Activated CD4-positive, alpha-beta T cell treated with anti-CD3 and anti-CD28 coated beads, Interleukin-2, amount 10 ng/mL, durations not matched to agents 7 days and 5 days (primary cell): ENCODE measurements at places on chromosomes 1 and 21. TPM values are rescaled to one million over a fixed set of nuclear protein-coding genes. Genes with fewer than 3 reads are reported as not detected.

Gene FMO4
- total RNA-seq: 1.7 TPM

GRCh38 chr1:244952280-244952933 is 88.1 kb upstream of the HNRNPU start:
- H3K4me1 ChIP-seq: no peaks in the 10 kb centered on the region
- no peaks in the 10 kb centered on the region for H3K36me3 ChIP-seq
- H3K27ac ChIP-seq: no peak overlapping the region
- DNase-seq: no peak

Gene TRIM67
- total RNA-seq: not detected

- no peaks in the 10 kb centered on the region for H3K4me1 ChIP-seq
- no peak for DNase-seq
- H3K4me3 ChIP-seq: no peak overlapping the region
- H3K27me3 ChIP-seq: no peaks in the 10 kb centered on the region
- H3K27ac ChIP-seq: no peak overlapping the region
Measured at GRCh38 chr21:34792504-34793089, 123.8 kb downstream of the CLIC6 start.

DNA sequence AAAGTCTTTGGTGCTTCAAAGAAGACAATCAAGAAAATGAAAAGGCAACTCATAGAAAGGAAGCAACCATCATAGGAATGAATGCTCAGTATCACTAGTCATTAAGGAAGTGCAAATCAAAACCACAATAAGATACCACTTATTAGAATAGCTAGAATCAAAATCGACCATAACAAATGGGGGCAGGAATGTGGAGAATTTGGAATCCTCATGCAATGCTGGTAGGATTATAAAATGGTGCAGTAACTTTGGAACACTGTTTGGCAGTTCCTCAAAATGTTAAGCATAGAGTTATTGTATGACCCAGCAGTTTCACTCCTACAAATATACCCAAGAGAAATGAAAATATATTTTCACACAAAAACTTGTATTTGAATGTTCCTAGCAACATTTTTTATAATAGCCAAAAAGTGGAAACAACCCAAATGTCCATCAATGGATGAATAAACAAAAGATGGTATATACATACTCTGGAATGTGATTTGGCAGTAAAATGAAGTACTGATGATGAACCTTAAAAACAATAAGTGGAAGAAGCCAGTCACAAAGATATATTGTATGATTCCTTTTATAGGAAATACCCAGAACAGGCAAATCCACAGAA is 105.6 kb downstream of the MIS18A start:
- H3K4me1 ChIP-seq: no peaks in the 10 kb centered on the region
- no peak overlapping the region for H3K27ac ChIP-seq
- H3K4me3 ChIP-seq: no peak overlapping the region

DNA sequence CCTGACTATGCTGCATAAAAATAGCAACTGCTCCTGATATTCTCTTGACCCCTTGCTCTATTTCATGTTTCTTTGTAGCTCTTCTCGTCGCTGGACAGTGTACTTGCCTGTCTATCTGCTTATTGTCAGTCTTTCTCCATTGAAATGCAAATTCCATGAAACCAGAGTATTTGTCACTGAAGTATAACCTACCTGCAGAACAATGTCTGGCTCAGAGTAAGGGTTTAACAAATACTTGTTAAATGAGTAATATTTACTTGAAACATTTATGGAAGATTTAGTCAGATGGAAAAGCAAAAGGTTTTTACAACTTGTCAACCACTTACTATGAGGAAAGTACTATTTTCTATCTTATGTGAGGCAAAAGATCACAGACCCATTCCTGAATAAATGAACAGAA is 19.9 kb upstream of the ERICH3 start:
- DNase-seq: no peak
- no peaks in the 10 kb centered on the region for H3K36me3 ChIP-seq
- H3K4me3 ChIP-seq: no peak overlapping the region
- no peaks in the 10 kb centered on the region for H3K4me1 ChIP-seq

Gene FCGR2B
- total RNA-seq: not detected

- no peaks in the 10 kb centered on the region for H3K36me3 ChIP-seq
- no peak overlapping the region for H3K4me3 ChIP-seq
Measured at GRCh38 chr1:37725851-37726613, 33.7 kb downstream of the CDCA8 start.

- no peaks in the 10 kb centered on the region for H3K27me3 ChIP-seq
- H3K4me3 ChIP-seq: no peak overlapping the region
- H3K36me3 ChIP-seq: peaks cover 10% of the 10 kb centered on the region
- peaks cover 15% of the 10 kb centered on the region for H3K4me1 ChIP-seq
- no peak for DNase-seq
- no peak overlapping the region for H3K27ac ChIP-seq
Measured at GRCh38 chr1:150429805-150430204, 57.4 kb upstream of the TARS2 start.

DNA sequence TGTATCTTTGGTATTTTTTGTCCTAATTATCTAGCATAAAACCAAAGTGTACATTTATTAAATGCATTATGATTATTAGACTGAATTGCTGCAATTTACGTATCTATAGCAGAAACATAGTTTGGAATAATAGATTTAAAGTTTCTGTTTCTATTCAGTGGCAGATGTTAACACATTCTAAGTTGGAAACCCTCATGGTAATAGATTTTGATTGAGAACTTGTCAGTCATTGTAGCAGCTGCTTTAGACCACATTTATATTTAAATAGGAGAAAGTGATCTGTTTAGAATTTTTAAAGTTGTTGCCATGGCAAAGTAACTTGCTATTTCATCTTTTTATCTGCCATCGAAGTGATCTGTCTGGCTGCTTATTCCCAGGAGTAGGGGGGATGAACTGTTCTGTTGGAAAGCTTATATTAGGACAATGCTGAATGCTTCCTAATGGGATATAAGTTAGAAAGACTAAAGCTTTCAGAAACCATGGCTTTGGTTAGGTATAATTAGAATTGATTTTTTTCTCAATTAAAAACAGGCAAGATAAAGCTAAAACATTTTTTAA is 61.6 kb downstream of the HS2ST1 start:
- no peaks in the 10 kb centered on the region for H3K4me1 ChIP-seq
- H3K27me3 ChIP-seq: no peaks in the 10 kb centered on the region
- no peak for DNase-seq
- H3K27ac ChIP-seq: no peak overlapping the region

DNA sequence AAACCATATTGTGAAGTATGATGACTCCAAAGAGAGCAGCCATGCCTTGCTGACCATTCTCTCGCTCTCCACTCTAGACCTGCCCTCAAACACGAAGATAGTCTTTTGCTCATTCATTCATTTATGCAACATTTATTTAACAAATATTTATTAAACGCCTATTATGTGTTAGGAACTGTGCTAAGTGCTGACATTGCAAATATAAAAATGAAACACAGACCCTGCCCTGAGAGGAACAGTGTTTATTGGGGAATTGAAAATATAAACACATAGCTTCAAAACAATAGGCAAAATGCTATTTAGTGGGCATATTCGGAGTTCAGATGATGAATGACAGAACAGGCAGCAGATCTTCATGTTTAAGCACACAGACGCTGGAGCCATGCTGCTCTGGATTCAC is 213.6 kb downstream of the NUF2 start:
- H3K36me3 ChIP-seq: no peaks in the 10 kb centered on the region
- no peak overlapping the region for H3K27ac ChIP-seq
- no peak overlapping the region for H3K4me3 ChIP-seq
- no peaks in the 10 kb centered on the region for H3K27me3 ChIP-seq
- DNase-seq: no peak
- H3K4me1 ChIP-seq: no peaks in the 10 kb centered on the region

- DNase-seq: no peak
- H3K27ac ChIP-seq: peak overlapping the region; percentile 20
- H3K4me3 ChIP-seq: no peak overlapping the region
- H3K36me3 ChIP-seq: no peaks in the 10 kb centered on the region
Measured at GRCh38 chr1:236089046-236089773, 24.3 kb upstream of the NID1 start.

Gene IFI44L
- 374 TPM for total RNA-seq

DNA sequence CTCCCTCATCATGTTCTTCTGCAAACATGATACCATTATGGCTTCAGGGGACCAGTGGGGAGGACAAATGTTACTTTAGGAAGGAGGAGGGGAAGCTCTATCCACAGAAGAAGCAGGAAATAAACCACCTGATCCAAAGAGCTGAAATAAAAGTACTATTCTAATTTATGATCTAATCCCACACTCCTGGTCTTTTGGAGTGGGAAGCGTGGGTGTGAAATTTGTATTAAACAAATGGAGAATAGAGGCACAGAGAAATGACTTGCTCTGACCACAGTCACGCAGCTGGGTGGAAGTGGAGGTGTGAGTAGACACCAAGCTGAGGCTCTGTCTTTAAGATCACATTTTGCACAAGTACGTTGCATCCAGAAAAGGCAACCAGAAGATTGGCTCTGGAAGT is 14.5 kb upstream of the STUM start:
- no peak overlapping the region for H3K27ac ChIP-seq
- H3K27me3 ChIP-seq: peaks cover 6% of the 10 kb centered on the region

DNA sequence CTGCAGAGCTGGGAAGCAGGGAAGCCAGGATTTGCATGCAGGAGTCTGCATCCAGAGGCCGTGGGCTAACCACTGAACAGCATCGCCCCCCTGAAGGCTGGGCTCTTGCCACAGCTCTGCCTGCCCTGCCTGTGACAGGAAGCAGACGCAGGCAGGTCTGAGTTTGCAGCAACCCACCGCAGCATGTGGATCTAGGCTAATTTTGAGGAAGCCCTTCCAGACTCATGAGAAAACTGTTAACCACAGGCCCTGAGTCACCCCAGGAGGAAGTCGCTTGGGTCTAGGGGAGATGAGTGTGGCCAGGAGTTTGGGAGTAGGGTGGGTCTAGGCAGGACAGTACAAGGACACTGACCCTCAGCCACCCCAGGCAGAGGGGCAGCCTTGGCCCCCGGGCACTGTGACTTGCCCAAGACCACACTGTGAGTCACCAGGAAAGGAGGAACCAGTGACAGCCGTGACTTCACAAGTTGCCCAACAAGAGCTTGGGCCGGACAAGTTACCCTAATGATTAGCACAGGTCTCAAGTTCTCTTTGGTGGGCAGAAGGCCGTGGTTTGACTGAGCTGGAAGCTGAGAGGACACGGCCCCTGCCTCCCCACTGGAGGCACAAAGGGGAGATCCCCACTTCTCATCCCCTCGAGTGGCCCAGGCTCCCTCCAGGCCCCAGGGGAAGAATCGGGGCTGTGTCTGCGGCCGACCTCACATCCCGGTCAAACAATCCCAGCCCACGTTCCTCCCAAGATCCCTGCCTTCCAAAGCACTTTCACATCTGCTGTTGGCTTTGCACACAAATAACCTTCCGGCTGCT is 826 bp downstream of the LAPTM5 start:
- DNase-seq: peak; percentile 76
- peaks cover 77% of the 10 kb centered on the region for H3K4me1 ChIP-seq
- H3K36me3 ChIP-seq: peaks cover 49% of the 10 kb centered on the region
- no peaks in the 10 kb centered on the region for H3K27me3 ChIP-seq

- H3K27me3 ChIP-seq: peaks cover 4% of the 10 kb centered on the region
- no peaks in the 10 kb centered on the region for H3K4me1 ChIP-seq
- H3K27ac ChIP-seq: no peak overlapping the region
- DNase-seq: no peak
- no peak overlapping the region for H3K4me3 ChIP-seq
- H3K36me3 ChIP-seq: no peaks in the 10 kb centered on the region
Measured at GRCh38 chr1:42618866-42619265, 39.4 kb upstream of the PPIH start.

DNA sequence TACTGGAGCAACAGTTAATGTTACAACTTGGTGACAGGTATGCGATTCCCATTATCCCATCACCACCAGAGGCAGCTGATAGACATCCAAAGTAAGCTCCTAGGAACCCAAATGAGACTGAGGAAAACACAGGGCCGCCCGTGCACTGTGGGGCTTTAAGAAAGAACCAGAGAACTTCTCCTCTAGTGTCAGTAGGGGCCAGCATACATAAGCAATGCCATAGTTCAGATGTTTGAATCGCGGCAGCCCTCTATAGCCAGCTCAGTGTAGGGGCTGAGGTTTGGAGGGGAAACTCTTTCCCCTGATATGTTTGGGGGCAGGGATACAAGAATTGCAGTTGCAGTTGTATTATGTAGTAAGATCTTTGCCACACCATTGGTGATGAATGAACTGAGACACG is 593.3 kb upstream of the NCAM2 start:
- H3K27ac ChIP-seq: no peak overlapping the region
- DNase-seq: no peak
- no peak overlapping the region for H3K4me3 ChIP-seq
- H3K27me3 ChIP-seq: no peaks in the 10 kb centered on the region
- H3K36me3 ChIP-seq: no peaks in the 10 kb centered on the region
- H3K4me1 ChIP-seq: no peaks in the 10 kb centered on the region

DNA sequence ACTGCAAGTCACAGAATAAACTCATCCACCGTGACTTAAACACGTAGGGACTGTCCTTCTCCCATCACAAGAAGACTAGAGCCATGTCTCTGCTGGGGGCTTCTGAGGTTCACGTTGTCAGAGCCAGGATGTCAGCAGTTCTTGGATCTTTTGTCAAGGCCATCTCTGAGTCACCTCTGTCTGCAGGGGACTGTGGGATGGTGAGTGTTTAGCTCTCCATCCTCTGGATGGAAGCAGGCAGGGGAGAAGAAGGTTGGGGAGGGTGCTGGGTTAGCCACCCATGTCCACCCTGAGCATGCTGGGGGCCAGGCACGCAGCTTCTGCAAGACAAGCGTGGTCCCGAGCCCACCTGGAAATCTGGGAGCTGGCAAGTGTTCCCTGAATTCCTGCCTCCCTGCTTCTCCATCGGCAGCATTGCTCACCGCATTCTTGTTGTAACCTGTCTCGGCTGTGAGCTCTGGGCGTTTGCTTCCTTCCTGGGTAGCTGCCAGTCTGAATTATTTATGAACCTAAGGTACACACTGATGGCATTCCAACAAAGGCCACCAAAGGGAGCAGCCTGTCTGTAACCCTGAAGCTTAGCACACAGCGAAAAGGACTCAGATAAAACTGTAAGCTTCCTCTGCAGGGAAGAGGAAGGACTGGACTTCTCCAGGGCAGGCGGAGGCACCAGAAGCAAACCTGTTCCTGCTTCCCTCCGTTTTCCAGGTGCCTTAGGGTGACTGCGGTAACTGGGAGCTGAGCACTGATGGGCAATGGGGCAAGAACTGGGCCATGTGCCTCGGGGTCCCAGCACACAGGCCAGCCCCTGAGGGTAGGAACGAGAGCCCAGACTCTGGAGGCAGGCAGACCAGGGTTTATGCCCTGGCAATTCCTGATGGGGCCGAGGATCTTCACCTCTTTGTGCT is 88.6 kb downstream of the RIPK4 start:
- DNase-seq: no peak
- peaks cover 8% of the 10 kb centered on the region for H3K27me3 ChIP-seq
- no peaks in the 10 kb centered on the region for H3K4me1 ChIP-seq
- H3K27ac ChIP-seq: no peak overlapping the region
- H3K36me3 ChIP-seq: no peaks in the 10 kb centered on the region

Gene QSOX1
- 18.5 TPM for total RNA-seq

DNA sequence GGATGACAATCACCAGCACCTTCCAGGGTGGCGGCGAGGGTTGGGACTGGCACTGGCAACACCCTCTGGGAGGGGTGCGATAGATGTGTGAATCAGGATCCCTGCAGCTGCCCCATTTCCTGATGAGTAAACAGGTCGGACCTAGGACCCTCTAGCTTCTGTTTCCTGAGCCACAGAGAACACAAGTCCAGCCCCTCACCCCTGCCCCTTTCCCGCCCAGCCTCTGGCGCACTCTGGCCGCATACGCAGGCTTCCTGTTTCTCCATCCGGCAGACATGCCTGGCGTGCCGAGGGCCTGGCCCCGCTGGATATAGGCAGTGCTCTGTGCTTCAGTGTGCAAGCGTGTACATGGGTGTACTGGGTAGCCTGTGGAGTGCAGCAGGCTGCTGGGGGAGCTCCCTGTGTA is 4.6 kb downstream of the PEAR1 start:
- no peaks in the 10 kb centered on the region for H3K36me3 ChIP-seq
- H3K4me1 ChIP-seq: peaks cover 18% of the 10 kb centered on the region
- peaks cover 27% of the 10 kb centered on the region for H3K27me3 ChIP-seq
- DNase-seq: no peak
- no peak overlapping the region for H3K27ac ChIP-seq
- no peak overlapping the region for H3K4me3 ChIP-seq
